Dermis lymphatic vessel endothelial cell (primary cell): ENCODE measurements at places on chromosomes 12 and 14. TPM values are rescaled to one million over a fixed set of nuclear protein-coding genes. Genes with fewer than 3 reads are reported as not detected.

The RAPGEF3 gene
- 8.3 and 11.0 TPM in 2 replicates for total RNA-seq

The TMEM179 gene
- not detected in 2 replicates for total RNA-seq

The B4GALNT3 gene
- total RNA-seq, result 0.11 TPM in 1 of 2 replicates, not detected in the other

The ADAM20 gene
- 0.22 and 0.52 TPM in 2 replicates for total RNA-seq

The P2RX4 gene
- 59.6 and 103 TPM in 2 replicates for total RNA-seq
